ENCODE measurements at places on chromosomes 5 and 9. TPM values are rescaled to one million over a fixed set of nuclear protein-coding genes. Genes with fewer than 3 reads are reported as not detected.

RMI1 gene
- polyA plus RNA-seq: 7.4 TPM

SOX30 gene
- polyA plus RNA-seq: 0.35 TPM

CCL21 gene
- polyA plus RNA-seq: not detected

DBH gene
- polyA plus RNA-seq: not detected

ADCY2 gene
- not detected for polyA plus RNA-seq

FBP1 gene
- polyA plus RNA-seq: 17.8 TPM

SLCO6A1 gene
- polyA plus RNA-seq: not detected

LHX6 gene
- not detected for polyA plus RNA-seq

ENHO gene
- polyA plus RNA-seq: 11.3 TPM

ZNF658 gene
- polyA plus RNA-seq: 0.24 TPM

LCNL1 gene
- not detected for polyA plus RNA-seq

FBXW5 gene
- 211 TPM for polyA plus RNA-seq

TYRP1 gene
- polyA plus RNA-seq: not detected

PRRX2 gene
- polyA plus RNA-seq: not detected

HOMER1 gene
- 4.1 TPM for polyA plus RNA-seq

SH2D3C gene
- polyA plus RNA-seq: 16.9 TPM

CDH12 gene
- polyA plus RNA-seq: not detected

SPATA31C1 gene
- polyA plus RNA-seq: not detected

TCERG1 gene
- polyA plus RNA-seq: 45.0 TPM

OR1J2 gene
- polyA plus RNA-seq: not detected

SLIT3 gene
- not detected for polyA plus RNA-seq

DRD1 gene
- not detected for polyA plus RNA-seq

LCN9 gene
- polyA plus RNA-seq: not detected

PHPT1 gene
- 212 TPM for polyA plus RNA-seq

SELENOP gene
- 0.61 TPM for polyA plus RNA-seq

TLR4 gene
- 0.62 TPM for polyA plus RNA-seq

IL9 gene
- polyA plus RNA-seq: not detected

PPIC gene
- not detected for polyA plus RNA-seq

IL3 gene
- not detected for polyA plus RNA-seq

PPWD1 gene
- 16.4 TPM for polyA plus RNA-seq

MORN5 gene
- not detected for polyA plus RNA-seq

SV2C gene
- not detected for polyA plus RNA-seq

KCNMB1 gene
- 0.07 TPM for polyA plus RNA-seq

PTGES gene
- polyA plus RNA-seq: not detected

FOXD4L3 gene
- polyA plus RNA-seq: not detected

MPDZ gene
- not detected for polyA plus RNA-seq

C5orf34 gene
- 1.5 TPM for polyA plus RNA-seq

ZCCHC10 gene
- polyA plus RNA-seq: 44.4 TPM

LRRC70 gene
- 13.5 TPM for polyA plus RNA-seq

KCTD16 gene
- not detected for polyA plus RNA-seq

LECT2 gene
- not detected for polyA plus RNA-seq

PCDHB13 gene
- not detected for polyA plus RNA-seq

TMEM203 gene
- 131 TPM for polyA plus RNA-seq
